ENCODE measurements at places on chromosomes 6 and 20.

DNA sequence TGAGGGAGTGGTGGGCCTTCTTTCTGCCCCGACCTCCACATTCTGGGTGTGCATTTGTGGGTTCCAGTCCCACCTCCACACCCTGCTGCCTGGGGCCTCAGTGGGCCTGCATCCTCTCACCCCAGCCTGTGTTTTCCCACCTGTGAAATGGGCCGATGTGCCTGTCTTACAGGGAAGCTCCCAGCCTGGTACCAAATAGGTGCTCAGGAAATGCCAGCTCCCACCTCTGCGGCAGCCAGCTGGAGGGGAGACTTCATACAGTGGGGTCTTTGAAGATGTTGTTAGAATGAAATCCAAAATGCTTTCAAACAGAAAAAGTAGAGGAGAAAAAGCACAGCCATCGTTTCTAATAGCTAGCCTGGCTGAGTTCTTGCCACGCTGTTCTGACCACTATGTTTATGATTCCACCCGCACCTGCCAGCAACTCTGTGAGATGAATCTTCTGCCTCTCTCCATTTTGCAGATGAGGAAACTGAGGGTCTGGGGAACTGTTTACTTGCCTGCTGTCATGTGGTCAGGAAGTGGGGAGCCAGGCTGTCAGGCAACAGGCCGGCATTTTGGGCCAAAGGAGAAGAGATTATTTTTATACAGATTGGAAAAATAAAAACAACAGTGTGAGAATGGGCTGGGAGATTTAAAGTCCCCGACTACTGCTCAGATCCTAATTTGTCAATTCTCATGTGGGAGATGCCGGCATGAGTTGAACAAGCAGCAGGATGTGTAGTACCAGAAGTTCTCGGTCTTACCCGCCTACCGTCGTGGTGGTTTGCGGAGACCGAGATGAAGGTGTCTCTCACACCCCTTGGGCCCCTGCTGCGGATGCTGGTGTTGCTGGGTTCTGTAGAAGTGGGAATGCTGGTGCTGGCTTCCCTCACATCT, 4.6 kb downstream of the TMEM181 start:
- DNase-seq, result no peak

- no peak for DNase-seq
These were observed 84.2 kb upstream of the PMEPA1 start for GRCh38 chr20:57794036-57794435.

DNA sequence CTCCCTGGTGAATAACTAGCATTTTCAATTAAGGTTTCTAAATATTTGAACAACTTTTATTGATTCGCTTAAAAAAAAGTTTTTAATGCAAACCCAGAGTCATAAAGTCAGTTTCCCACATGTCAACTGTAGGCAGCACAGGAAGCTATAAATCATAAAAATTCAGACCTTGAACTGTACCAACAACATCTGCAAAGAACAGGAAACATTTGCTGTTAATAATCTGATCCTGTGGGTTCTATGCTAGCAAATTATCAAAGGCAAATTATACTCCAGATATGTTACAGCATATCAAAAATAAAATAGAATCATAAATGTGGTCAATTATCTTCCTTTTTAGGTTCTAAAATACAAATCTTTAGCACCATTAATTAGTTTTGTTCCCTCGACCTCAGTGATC, 16.6 kb upstream of the MAP7 start:
- DNase-seq, result no peak

- no peak for DNase-seq
These were observed 8.9 kb downstream of the GFOD1 start for GRCh38 chr6:13478525-13478966.

- no peak for DNase-seq
These were observed 340.2 kb downstream of the HACE1 start for GRCh38 chr6:104519566-104519965.

GRCh38 chr20:63884506-63885263, 10.2 kb upstream of the DNAJC5 start:
- DNase-seq, result no peak

DNA sequence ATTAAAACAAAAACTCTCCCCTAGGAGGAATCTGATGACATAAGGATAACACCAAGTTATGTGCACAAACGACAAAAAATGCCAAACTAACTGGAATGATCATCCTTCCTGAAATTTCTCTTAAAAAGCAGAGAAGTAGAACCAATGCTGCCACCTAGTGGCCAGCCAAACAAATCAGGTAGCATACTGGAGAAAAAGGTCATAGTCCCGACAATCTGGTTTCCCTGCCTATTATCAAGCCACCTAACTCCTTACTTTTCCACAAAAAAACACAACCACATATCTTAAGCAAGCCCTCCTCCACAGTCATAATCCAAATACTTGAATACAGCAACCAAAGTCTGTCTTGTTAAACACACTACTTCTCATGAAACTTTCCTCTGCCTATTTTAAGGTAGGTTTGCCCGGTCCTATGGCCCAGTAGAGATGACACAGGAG, 5.3 kb downstream of the OARD1 start:
- DNase-seq, result no peak

- peak; percentile 76 for DNase-seq
These were observed 2.1 kb upstream of the NRN1 start for GRCh38 chr6:6008648-6009421.

DNA sequence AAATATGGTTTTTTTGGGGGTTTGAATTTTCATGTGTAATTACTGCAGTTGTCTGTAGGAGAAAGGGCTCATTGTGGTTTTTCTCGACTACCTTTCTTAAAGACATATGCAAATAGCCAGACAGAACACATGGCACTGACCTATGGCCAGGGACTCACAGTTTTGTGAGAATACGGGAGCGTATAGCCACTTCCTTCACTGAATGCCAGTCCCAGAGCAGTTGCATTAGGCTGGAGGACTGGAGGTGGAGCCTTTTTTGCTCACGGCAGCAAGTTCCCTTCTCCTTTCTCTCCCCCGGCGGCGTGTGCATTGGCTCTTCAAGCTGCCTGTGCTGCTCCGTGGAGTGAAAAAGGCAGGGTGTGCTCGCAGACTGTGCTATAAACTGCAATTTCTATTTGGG, 114.9 kb downstream of the AKAP7 start:
- no peak for DNase-seq

- DNase-seq, result no peak
These were observed 78.0 kb upstream of the RPS6KA2 start for GRCh38 chr6:166705069-166705468.

GRCh38 chr6:157791450-157791849, 31.6 kb upstream of the SNX9 start:
- DNase-seq, result no peak
